ENCODE measurements at places on chromosomes 7 and 10. TPM values are rescaled to one million over a fixed set of nuclear protein-coding genes. Genes with fewer than 3 reads are reported as not detected.

Gene PTCD1
- 2.0 TPM for total RNA-seq

Gene CLRN3
- 0.44 TPM for total RNA-seq

DNA sequence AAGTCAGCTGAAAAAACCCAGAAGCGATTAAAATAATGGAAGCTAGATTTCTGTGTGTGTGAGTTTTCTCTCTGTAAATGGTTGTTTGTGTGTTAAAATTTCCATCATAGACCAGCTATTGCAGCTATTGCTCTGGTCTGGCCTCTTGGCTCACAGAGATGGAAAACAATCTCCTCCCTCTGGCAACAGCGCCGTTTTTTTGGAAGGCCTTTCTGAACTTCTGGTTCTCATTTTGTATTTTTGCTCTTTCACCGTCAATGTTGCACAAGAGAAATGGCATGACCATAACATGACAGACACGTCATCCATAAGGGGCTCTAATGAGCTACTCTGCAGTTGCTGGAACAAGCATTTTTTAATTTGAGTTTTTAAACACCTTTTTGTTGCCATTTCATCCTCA, 91.0 kb downstream of the CUBN start:
- no peak for DNase-seq

- no peak for DNase-seq
These were observed 171.5 kb downstream of the CYP26A1 start for GRCh38 chr10:93245147-93245546.

GRCh38 chr10:30758338-30758737, 128.8 kb upstream of the LYZL2 start:
- no peak for DNase-seq

DNA sequence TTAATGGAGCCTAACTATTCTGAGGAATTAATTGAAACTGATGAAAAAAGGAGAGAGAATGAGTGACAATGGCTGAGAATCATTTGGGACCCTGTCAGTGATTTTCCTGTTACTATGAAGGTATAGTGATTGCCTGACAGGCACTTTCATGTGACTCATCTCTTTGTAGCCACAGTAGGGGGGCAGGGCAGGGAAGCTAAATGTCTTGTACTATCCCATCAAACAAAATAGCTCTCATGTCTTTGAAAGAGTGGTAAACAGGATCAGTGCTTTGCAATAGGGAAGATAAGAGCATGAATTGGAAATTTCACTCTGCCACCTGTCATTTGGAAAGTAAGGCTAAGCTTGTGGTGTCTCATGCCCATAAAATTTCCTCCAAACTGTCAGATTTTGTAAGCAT, 94.5 kb upstream of the GSDME start:
- no peak for DNase-seq

GRCh38 chr7:101884671-101885596, 67.5 kb downstream of the CUX1 start:
- no peak for DNase-seq

GRCh38 chr10:73910401-73910763, 550 bp upstream of the PLAU start:
- no peak for DNase-seq

- no peak for DNase-seq
These were observed 17.0 kb downstream of the BCAP29 start for GRCh38 chr7:107596881-107597581.
